ENCODE measurements at places on chromosomes 1 and 21.

GRCh38 chr1:164622068-164622845, 63.3 kb downstream of the PBX1 start:
- DNase-seq: no peak

DNA sequence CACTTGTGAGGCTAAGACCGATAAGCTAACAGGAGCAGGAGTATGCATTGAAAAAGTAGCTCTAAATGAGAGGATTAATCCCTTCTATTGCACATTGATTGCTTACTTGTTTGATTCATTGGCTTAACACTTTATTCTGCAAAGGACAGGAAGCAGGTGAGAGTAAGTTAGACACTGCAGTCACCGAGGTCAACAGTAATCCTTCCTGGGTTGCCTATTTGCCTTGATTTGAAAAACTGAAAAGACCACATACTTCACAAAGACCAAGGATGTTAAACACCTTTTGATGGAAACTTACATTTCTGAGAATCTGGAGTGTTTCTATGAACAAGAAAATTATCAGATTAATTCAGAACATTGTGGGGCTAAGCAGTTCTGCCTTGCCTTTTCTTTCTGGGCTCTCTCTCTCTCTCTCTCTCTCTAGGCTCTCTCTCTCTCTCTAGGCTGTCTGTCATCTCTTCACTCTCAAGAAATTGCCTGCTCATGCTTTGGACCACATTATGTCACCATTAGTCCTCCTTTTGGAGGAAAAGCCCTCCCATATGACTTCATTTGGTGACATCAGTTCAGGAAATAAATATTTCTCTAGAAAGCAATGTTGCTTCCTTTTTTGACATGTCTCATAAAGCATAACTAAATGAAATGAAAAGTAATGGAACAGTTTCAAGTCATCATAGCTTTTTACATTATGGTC, 103.8 kb downstream of the TNFSF18 start:
- DNase-seq: no peak

- no peak for DNase-seq
Observed at GRCh38 chr21:16587681-16588375, 858.0 kb downstream of the USP25 start.

- no peak for DNase-seq
Observed at GRCh38 chr21:14480411-14481031, 65.6 kb downstream of the SAMSN1 start.

- no peak for DNase-seq
Observed at GRCh38 chr1:180566026-180566425, 7.3 kb downstream of the OVAAL start.

DNA sequence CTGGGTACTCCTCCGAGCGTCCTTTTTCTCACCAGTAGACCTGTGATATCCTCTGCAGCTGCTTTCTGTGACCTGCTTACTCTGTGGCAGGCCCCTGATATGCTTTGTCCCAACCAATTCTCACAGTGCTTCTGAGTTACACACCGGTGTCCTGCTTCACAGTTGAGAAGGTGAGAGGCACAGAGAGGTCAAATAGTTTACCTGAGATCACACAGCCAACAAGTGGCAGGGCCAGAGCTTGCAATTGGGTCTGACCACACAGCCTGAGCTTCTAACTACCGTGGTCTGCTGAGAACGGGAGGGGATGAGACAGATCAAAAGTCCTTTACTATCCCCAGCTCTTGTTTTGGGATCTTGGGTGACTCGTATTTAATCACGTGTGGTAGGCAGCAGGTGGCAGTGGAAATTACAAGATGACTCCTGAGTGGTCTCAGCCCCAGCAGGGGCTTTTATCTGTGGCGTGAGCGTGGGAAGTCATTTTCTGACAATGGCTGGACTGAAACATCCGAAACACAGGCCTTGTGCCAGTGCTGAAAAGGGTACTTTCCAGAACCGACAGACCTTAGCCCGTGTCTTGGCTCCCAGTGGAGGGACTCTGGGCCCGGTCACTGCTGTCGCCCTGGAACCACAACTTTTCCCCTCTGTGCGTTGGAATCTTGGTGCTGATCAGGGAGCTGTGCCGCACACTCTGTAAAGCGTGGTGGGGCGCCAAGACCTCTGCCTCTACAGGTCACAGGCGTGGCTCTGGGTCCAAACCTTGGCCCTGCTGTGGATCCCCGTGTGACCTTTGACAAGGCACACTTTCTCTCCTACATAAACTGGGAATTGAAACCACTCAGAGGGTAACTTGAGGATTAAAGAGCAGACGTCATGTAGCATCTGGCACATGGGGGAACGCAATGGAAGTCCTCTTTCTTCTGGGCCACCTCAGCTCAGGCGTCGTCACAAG, 11.9 kb downstream of the THEMIS2 start:
- DNase-seq: no peak

GRCh38 chr21:46543306-46543705, 61.6 kb downstream of the S100B start:
- no peak for DNase-seq
